Left ventricle myocardium inferior (tissue), 1 donor: ENCODE measurements at places on chromosomes 6 and 20. TPM values are rescaled to one million over a fixed set of nuclear protein-coding genes. Genes with fewer than 3 reads are reported as not detected.

Gene SLC13A3
- 0.30 TPM for total RNA-seq

Gene TREM2
- total RNA-seq, result 0.66 TPM

Gene CGA
- total RNA-seq, result not detected

Gene NNAT
- 0.33 TPM for total RNA-seq

Gene MTFR2
- 0.52 TPM for total RNA-seq

Gene PRSS35
- 0.36 TPM for total RNA-seq

Gene SMAP1
- total RNA-seq, result 32.1 TPM

Gene DEF6
- 1.0 TPM for total RNA-seq

Gene CCDC170
- 0.36 TPM for total RNA-seq

Gene ENPP3
- total RNA-seq, result 0.14 TPM

Gene ARMH2
- not detected for total RNA-seq

Gene HUS1B
- total RNA-seq, result not detected

Gene TINAG
- 0.41 TPM for total RNA-seq

Gene CTAGE9
- not detected for total RNA-seq

Gene FANCE
- total RNA-seq, result 3.7 TPM

Gene TRIM15
- not detected for total RNA-seq

Gene ME1
- total RNA-seq, result 22.3 TPM

Gene PLCB4
- total RNA-seq, result 30.5 TPM

Gene NKX2-4
- not detected for total RNA-seq

Gene STXBP5
- total RNA-seq, result 14.4 TPM

Gene CYP39A1
- 5.4 TPM for total RNA-seq

Gene FOXC1
- 7.1 TPM for total RNA-seq
